Fibroblast of lung (primary cell): ENCODE measurements at places on chromosomes 3 and 15. TPM values are rescaled to one million over a fixed set of nuclear protein-coding genes. Genes with fewer than 3 reads are reported as not detected.

- no peaks in the 10 kb centered on the region for H3K36me3 ChIP-seq
- H3K4me3 ChIP-seq: no peak overlapping the region
- DNase-seq: no peak
- H3K27ac ChIP-seq: no peak overlapping the region
- no peaks in the 10 kb centered on the region for H3K4me1 ChIP-seq
Observed at GRCh38 chr15:45151998-45152828, 22.4 kb downstream of the DUOX1 start.

GRCh38 chr3:10397879-10398278 is 77.0 kb upstream of the SEC13 start:
- H3K27ac ChIP-seq: no peak overlapping the region
- no peaks in the 10 kb centered on the region for H3K36me3 ChIP-seq
- no peaks in the 10 kb centered on the region for H3K4me1 ChIP-seq
- no peak overlapping the region for H3K4me3 ChIP-seq

DNA sequence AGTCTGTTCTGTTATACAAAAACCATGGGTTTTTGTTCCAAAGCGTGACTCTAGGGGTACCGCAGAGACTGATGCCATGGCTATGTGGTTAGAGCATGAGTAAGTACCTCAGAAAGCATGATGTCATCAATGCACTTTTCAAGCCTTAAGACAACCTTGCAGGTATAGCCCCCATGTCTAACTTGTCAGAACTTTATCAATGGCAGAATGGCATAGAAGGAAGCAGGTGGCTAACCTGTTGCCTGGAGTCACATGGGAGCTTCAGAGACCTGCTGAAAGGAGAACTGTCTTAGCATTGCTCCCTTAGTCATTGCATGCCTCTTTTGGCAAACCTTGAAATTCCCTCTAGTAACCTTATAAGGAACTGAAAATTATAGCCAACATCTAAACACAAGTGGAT is 52.5 kb downstream of the EOMES start:
- H3K4me1 ChIP-seq: peaks cover 2% of the 10 kb centered on the region
- no peaks in the 10 kb centered on the region for H3K36me3 ChIP-seq
- no peak overlapping the region for H3K27ac ChIP-seq

The CAV3 gene
- total RNA-seq: not detected in 2 replicates
